ENCODE measurements at places on chromosomes 4 and X. TPM values are rescaled to one million over a fixed set of nuclear protein-coding genes. Genes with fewer than 3 reads are reported as not detected.

SLC6A14 gene
- not detected for total RNA-seq

MORC4 gene
- total RNA-seq: 28.7 TPM

GRCh38 chr4:82561786-82562563, at the start of gene TMEM150C:
Gene TMEM150C (minus strand): TSS chr4:82561988. CDS start chr4:82504657, 57,331 bp downstream.
- H3K4me1 ChIP-seq: no peaks in the 10 kb centered on the region
- no peaks in the 10 kb centered on the region for H3K36me3 ChIP-seq
- H3K4me3 ChIP-seq: peak within 1 kb of the TSS; percentile 29
- H3K27me3 ChIP-seq: peaks cover 45% of the 10 kb centered on the region
- peak; percentile 12 for DNase-seq

- DNase-seq: no peak
- no peaks in the 10 kb centered on the region for H3K27me3 ChIP-seq
- H3K36me3 ChIP-seq: peaks cover 31% of the 10 kb centered on the region
Measured at GRCh38 chr4:186728631-186729271, 5.1 kb upstream of the FAT1 start.

DNA sequence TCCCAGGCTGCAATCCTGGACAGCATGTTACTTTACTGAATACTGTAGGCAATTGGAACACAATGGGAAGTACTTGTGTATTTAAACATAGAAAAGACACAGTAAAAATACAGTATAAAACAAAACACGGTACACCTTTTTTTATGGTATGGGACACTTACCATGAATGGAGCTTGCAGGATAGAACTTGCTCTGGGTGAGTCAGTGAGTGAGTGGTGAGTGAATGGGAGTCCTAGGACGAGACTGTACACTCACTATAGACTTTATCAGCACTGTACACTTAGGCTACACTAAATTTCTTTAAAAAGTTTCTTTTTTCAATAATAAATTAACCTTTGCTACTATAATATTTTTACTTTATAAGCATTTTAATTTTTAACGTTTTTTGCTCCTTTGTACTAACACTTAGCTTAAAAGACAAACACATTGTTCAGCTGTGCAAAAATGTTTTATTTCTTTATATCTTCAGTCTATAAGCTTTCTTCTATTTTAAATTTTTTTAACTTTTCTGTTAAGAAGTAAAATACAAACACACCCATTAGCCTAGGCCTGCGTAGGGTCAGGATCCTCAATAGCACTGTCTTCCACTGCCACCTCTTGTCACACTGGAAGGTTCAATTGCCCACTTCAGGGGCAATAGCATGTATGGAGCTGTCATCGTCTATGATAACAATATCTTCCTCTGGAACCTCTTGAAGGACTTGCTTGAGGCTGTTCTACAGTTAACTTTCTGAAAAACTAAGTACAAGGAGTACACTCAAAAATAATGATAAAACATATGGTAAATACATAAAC, 293.5 kb upstream of the FSTL5 start:
- DNase-seq: no peak
- no peaks in the 10 kb centered on the region for H3K4me1 ChIP-seq
- no peak overlapping the region for H3K4me3 ChIP-seq
- H3K36me3 ChIP-seq: no peaks in the 10 kb centered on the region
- no peak overlapping the region for H3K27ac ChIP-seq
- no peaks in the 10 kb centered on the region for H3K27me3 ChIP-seq

- H3K27ac ChIP-seq: no peak overlapping the region
- no peaks in the 10 kb centered on the region for H3K36me3 ChIP-seq
- H3K4me1 ChIP-seq: no peaks in the 10 kb centered on the region
- H3K4me3 ChIP-seq: no peak overlapping the region
Measured at GRCh38 chr4:76821641-76822040, 76.3 kb downstream of the SOWAHB start.

DNA sequence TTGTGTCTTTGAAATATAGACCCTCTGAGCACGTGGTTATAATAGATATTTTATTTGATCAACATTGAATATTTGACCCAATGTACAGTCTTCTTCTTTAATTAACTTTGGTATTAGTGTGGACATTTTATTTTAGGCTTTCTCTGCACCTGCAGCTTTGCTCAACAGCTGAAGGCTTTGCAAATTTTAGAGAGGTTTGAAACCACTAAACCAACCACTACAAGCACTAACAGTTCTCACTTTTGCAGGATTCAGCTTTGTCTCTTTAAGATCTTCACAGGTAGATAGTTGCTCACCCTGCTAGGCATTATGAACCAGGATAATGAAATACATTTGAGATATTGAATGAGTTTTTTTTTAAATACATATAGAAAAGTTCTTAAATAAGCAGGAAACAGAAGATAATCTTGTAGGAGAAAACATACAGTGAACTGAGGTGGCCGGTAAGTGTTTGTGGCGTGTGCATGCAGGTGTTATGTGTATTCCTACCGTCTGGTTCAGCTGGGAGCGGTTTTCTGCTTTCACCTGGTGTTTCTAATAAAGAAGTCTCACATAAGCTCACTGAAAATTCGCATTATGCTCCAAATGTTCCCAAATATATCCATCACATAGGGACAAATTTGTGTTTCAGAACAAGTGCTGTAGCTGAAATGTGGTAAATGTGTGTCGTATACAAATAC, 1508.3 kb upstream of the TENM3 start:
- DNase-seq: no peak
- H3K4me3 ChIP-seq: no peak overlapping the region
- H3K36me3 ChIP-seq: no peaks in the 10 kb centered on the region
- no peaks in the 10 kb centered on the region for H3K4me1 ChIP-seq

DNA sequence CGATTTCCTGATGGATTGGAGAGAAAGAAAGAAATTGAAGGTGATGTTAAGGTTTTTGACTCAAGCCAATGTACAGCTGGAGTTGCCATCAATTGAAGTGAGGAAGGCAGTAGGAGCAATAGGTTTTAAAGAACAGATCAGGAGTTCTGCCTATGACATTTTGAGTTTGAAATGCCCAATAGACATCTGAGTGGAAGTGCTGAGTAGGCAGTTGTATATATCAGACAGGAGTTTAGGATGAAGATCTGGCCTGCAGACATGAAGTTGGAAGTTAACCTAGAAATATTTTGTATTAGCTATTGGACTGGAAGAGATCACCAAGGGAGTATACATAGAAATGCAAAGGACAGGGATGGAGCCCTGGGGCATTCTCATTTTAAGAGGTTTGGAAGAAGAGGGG, 12.9 kb upstream of the TMSB15B start:
- DNase-seq: no peak
- no peak overlapping the region for H3K4me3 ChIP-seq
- H3K27ac ChIP-seq: no peak overlapping the region
- H3K36me3 ChIP-seq: no peaks in the 10 kb centered on the region
- H3K27me3 ChIP-seq: no peaks in the 10 kb centered on the region

- H3K4me1 ChIP-seq: no peaks in the 10 kb centered on the region
- H3K27me3 ChIP-seq: no peaks in the 10 kb centered on the region
- H3K27ac ChIP-seq: no peak overlapping the region
- DNase-seq: no peak
Measured at GRCh38 chr4:25892796-25893195, 21.2 kb upstream of the SMIM20 start.

DNA sequence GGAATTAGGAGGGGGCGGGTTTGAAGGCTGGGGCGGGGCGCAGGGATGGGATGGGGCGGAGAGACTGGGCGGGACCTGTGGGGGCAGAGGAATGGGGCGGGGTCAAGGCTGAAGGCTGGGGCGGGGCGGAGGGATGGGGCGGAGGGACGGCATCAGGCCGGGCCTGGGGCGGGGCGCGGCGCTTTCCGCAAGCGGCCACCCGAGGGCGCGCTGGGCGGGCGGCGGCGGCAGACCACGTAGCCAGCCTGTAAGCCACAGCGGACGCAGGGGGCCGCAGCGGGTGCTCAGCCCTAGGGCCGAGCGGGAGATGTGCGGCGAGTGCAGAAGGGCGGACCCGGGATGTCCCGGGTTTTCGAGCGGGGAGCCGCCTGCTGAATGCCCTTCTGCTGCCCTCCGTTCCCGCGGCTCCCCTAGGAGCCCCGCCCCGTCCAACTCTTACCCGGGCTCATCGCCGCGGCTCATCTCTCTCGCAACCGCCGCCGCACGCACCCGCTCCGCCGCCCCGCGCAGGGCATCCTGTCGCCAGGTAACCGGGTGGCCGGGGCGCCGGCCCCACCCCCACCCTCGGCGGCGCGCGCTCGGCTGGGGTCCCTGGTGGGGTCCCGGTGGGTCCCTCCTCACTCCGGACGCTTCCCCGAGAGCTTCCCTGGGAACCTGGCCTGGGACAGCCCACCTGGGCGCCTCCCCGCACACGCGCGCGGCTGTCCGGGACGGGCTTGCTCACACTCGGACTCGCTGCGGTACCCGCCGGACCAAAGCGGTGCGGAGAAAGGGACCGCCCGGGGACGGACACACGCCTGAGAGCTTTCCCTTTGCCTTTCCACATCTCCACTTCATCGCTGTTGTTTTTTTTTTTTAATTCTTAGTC, at the start of gene CCDC110:
Gene CCDC110, minus strand, starts transcription at position 499 of the 868 bp plus-strand sequence. Its CDS starts 50 bp downstream, at position 449.
- peaks cover 10% of the 10 kb centered on the region for H3K4me1 ChIP-seq
- H3K4me3 ChIP-seq: peak within 1 kb of the TSS; percentile 69
- H3K36me3 ChIP-seq: no peaks in the 10 kb centered on the region
- peak; percentile 93 for DNase-seq
- H3K27me3 ChIP-seq: peaks cover 15% of the 10 kb centered on the region

- no peak for DNase-seq
- no peak overlapping the region for H3K27ac ChIP-seq
- H3K4me3 ChIP-seq: no peak overlapping the region
- H3K4me1 ChIP-seq: no peaks in the 10 kb centered on the region
- H3K36me3 ChIP-seq: no peaks in the 10 kb centered on the region
Measured at GRCh38 chrX:42955349-42955748, 177.4 kb upstream of the PPP1R2C start.

- no peaks in the 10 kb centered on the region for H3K4me1 ChIP-seq
- H3K36me3 ChIP-seq: no peaks in the 10 kb centered on the region
- no peak overlapping the region for H3K27ac ChIP-seq
- H3K27me3 ChIP-seq: no peaks in the 10 kb centered on the region
- no peak for DNase-seq
Measured at GRCh38 chrX:155262970-155263754, 1.1 kb downstream of the RAB39B start.

- no peaks in the 10 kb centered on the region for H3K27me3 ChIP-seq
- H3K4me1 ChIP-seq: peaks cover 14% of the 10 kb centered on the region
- no peak overlapping the region for H3K4me3 ChIP-seq
- H3K36me3 ChIP-seq: no peaks in the 10 kb centered on the region
Measured at GRCh38 chrX:135981668-135982067, 3.6 kb upstream of the SLC9A6 start.

DNA sequence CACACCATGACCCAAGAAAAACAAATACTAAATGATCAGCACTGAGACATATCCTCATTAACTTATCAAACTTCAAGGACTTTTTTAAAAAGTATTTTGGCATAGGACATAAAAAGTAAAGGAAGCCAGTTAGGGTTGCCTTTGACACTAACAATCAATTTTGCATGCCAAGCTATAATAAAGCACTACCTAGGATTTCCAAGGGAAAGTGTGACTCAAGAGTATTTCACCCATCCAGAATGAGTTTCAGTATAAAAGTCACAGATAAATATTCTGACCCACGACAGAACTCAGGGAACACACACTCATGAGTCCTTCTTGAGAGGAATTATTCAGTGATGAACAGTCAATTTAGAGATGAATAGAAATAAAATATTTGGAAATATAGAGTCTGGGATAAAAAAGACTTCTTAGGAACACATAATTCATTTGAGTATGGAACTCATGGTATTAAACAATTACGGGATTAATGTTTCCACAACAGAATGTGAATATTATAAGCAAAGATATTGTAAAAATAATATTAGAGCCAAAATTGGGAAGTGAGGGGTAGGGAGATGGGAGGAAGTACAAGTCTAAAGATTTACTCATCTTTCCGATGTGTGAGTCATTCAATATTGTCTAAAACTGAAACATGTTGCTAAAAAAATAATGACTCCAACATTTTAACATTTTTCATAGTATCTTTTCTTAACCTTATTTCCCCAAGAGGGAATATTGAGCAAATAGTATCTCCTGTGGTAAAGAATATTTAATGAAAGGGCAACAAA, 143.5 kb upstream of the LNX1 start:
- peak; percentile 15 for DNase-seq
- peaks cover 13% of the 10 kb centered on the region for H3K4me1 ChIP-seq
- no peaks in the 10 kb centered on the region for H3K36me3 ChIP-seq

DNA sequence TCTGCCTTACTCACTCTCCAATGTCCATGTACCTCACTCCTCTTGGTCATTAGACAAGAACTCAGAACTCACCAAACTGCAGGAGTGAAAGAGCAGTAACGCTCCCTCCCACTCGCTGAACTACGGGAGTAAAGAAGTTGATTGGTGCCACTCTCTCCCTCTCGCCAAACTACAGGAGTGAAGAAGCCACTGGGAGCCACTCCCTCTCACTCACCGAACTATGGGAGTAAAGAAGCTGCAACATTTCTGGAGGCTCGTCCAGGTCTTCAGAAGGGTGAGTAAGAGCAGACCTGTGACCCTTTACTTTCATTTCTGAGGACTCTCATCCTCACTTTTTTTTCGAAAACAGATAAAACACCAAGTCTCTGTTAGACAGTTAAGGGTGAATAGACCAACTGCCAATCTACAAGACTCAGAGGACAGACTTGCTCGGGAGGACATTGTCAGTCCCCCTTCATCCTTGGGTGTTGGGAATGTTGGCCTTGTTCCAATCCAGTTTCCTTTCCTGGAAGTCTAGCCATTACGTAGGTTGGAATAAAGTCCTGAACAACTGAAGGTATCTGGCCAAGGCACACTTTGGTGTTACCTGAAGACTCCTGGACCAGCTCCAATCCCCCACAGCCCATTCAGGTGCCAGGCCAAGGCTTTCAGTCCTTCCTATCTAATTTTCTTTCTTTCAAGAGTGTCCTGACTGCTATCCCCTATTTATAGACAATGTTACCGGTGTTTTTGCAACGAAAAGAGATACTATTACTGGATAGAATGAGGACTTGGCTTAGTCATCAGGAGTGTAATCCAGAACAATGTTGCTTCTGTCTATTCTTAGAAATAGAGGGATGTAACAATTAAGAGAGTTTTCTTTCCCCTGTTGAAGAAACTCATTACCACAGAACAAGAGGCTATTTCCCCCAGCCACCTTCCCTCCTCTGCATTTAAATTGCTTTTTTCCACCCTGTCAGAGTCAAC, 11.0 kb upstream of the COL25A1 start:
- H3K4me1 ChIP-seq: no peaks in the 10 kb centered on the region
- no peak overlapping the region for H3K27ac ChIP-seq
- no peak for DNase-seq
- H3K36me3 ChIP-seq: no peaks in the 10 kb centered on the region
- H3K27me3 ChIP-seq: peaks cover 9% of the 10 kb centered on the region

GRCh38 chr4:157558016-157558415, 337.5 kb downstream of the GRIA2 start:
- no peaks in the 10 kb centered on the region for H3K36me3 ChIP-seq
- no peaks in the 10 kb centered on the region for H3K27me3 ChIP-seq
- no peak for DNase-seq

Data from SJSA1 (cell line).